Type B pancreatic cell (in vitro differentiated cells): ENCODE measurements at places on chromosomes 3 and 15.

DNA sequence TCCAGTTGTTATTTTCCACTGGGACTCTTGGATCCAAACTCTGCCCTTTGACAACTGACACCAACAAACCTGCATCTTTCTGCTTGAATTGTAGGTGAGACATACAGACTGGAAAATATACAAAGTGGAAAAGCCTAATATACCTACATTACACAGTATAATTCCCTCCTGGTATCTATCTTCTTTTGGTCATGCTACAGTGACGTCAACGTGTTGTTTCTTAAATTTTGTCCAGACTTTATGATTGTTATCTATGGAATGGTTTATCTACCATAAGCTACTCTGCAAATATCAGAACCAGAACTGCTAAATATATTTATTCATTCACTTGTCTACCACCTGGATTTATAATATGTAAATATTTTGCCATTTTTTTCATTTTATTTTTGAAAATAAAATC, 264.3 kb upstream of the ZPLD1 start:
- DNase-seq, result no peak

DNA sequence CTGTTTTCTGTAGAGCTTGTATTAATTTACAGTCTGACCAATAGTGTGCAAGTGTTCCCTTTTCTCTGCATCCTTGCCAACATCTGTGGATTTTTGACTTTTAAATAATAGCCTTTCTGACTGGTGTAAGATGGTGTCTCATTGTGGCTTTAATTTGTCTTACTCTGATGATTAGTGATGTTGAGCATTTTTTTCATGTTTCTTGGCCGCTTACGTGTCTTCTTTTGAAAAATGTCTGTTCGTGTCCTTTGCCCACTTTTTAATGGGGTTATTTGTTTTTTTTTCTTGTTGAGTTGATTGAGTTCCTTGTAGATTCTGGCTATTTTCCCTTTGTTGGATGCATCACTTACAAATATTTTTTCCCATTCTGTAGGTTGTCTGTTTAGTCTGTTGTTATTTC, 7.6 kb upstream of the ACOX2 start:
- DNase-seq, result no peak

- DNase-seq, result no peak
Measured at GRCh38 chr15:60766391-60767128, 287.6 kb upstream of the ICE2 start.

- DNase-seq, result no peak
Measured at GRCh38 chr3:172461530-172462138, 13.4 kb upstream of the GHSR start.

DNA sequence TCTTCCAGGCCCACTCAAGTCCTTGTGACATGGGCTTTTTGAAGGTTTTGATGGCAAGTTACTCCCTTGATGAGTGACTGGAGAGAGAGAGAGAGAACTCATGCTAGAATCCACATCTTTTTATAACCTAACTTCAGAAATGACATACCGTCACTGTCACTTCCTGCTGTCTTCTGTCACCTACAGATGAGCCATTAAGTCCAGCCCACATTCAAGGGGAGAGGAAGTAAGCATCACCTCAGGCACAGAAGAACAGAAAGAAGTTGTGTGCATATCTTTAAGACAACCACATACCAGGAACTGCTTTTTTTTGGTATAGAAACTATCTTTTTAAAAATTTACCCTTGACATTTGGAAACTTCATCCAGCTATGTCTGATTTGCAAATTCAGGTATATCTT, 16.6 kb upstream of the TXNRD3 start:
- DNase-seq, result no peak

DNA sequence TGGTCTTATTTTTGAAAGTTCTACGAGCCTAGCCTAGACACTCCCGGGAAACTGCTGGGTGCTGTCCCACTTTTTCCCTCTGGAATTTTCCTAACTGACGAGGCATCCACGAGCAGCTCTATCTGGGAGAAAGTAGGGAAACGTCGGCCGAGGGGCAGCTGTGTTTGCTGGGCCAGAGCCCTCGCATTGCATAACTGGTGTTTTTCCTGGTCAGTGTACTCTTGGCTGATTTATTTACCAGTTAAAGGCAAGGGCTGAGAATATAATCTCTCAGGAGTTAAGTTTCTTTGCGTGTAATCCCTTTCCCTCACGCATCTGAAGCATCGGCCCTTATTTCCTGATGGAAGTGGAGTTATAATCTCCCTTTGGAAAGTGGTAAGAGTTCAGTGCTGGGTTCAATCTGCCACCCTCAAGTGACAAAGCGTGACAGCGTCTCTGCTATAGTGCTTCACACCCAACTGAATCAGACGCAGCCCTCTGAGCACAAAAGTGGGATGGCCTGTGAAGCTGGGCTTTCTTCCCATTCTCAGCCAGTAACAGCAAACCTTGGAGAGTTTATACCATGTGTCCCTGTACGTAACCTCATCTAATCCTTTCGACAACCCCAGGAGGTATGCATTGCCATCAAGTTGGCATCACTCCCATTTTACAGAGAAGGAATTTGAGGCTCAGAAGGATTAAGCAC, 311.5 kb downstream of the RORA start:
- DNase-seq, result no peak

DNA sequence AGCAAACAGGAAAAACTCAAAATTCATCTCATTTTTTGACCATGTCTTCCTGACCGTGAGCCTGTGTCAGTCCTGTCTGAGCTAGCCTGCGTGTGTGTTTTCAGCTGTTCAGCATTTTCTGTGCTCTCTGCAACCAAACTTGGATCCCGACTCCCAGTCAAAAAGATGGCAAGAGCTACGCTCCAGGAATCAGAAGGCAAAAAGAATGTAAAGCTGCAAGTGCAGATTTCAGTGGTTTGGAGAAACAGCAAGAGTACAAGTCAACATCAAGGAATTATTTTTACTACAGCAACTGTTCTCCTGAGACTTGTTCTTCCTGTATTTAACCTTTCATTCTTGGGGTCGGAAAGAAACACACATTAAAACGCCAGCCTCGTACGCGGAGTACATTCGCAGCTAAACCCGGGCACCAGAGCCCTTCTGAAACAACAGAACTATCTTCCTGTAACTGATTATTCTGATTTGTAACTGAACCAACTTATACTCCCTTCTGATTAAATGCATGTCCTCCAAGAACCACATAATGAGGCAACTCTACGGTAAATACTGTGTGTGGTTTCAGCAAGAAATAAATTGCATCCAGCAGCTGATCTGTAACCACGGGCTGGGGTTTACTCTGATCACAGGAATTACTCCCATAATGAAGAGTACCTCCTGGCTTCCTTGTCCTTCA, 107.4 kb downstream of the LRIG1 start:
- no peak for DNase-seq

- no peak for DNase-seq
Measured at GRCh38 chr3:117629505-117629904, 919.9 kb downstream of the TUSC7 start.

DNA sequence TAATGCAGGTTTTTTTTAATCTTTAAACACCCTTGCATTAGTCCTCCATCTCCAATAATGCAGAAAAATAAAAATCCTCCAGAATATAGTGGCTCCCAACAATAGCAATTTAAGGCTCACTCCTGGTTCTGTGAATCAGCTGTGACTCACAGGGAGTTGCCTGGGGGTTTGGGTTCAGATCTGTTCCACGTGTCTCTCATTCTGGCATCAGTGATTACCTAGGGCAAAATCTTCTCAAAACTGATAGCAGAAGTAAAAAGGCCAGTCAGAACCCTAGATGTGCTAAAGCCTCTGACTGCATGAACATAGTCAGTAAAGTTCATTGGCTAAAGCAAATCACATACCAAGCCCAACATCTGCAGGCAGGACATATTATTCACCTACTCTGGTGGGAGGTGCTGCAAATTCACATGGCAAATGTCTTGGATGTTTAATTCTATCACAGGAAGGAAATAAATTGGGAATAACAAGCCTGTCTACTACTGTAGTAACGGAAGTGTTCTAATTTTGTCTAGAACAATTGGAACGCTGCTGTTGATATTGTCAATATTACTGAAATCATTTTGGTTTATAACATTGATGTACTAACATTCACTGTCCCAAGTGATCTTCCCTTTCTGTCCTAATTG, 364.1 kb upstream of the CNTN4 start:
- no peak for DNase-seq

DNA sequence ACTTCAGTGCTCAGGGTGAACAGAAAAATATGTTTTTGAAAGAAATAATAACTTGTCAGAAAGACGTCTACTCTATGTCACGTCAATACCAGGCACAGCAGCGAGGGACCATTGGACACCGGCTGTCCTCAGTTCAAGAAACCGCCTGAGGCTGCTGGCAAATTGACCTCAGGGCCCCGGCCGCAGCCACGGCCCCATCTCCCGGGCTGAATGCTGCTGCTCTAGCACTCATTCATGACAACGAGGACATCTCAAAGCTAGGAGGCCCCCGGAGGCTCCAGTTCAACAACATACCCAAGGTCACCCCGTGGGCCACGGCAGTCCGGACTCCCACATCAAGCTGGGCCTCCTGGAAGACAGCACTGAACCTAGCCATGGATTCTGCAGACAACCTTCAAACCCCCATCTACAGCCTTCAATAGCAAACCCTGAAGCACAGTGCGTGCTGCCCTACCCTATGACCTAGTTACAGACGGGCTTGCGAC, 204.0 kb upstream of the NSMCE3 start:
- no peak for DNase-seq

DNA sequence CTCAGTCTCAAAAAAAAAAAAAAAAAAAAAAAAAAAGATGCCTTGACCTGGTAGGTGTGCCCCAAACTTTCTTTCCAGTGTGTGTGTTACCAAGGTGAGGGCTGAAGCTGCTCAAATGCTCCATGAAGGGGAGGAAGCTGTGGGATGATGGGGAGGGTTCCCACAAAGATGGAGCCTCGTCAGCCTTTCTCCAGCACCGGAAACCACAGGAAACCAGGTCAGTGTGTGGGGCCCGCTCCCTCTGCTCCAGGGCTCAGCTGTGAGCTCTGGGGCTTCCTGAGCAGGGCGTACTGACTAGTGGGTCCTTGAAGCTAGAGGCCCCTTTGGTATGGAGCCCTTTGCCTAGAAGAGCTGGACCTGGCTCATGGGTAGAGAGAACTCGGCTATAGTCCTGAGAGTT, 681 bp upstream of the IL17RE start:
- no peak for DNase-seq

GRCh38 chr3:164194842-164195241, 883.5 kb downstream of the SI start:
- no peak for DNase-seq

GRCh38 chr15:51904931-51905330, 66.6 kb downstream of the LEO1 start:
- DNase-seq, result no peak

GRCh38 chr3:4261406-4261805, 41.8 kb upstream of the SETMAR start:
- DNase-seq, result no peak

GRCh38 chr15:97234851-97235610, 725.5 kb upstream of the ARRDC4 start:
- DNase-seq, result no peak

GRCh38 chr3:127734754-127735473, 62.2 kb downstream of the ABTB1 start:
- DNase-seq, result no peak

GRCh38 chr15:69666921-69667811, 214.5 kb downstream of the RPLP1 start:
- no peak for DNase-seq

DNA sequence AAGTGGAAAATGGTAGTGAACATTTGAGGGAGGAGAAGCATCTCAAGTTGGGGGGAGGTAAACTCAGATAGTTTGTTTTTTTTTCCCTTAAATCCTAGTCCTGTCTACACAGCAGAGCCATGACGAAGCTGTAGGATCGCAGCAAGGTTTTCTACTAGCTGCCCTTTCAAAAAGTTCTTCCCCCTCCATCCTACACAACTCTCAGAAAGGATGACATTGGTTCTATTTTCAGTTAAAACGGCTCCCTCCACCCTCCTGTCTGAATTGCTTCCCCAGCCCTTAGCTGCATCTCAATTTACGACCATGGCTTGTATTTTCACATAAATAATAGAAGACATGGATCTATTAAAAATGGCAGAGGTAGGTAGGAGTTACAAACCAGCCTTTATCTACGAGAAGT, 2.2 kb downstream of the HOMER2 start:
- DNase-seq, result no peak

- no peak for DNase-seq
Measured at GRCh38 chr3:41569632-41570305, 370.5 kb downstream of the CTNNB1 start.

DNA sequence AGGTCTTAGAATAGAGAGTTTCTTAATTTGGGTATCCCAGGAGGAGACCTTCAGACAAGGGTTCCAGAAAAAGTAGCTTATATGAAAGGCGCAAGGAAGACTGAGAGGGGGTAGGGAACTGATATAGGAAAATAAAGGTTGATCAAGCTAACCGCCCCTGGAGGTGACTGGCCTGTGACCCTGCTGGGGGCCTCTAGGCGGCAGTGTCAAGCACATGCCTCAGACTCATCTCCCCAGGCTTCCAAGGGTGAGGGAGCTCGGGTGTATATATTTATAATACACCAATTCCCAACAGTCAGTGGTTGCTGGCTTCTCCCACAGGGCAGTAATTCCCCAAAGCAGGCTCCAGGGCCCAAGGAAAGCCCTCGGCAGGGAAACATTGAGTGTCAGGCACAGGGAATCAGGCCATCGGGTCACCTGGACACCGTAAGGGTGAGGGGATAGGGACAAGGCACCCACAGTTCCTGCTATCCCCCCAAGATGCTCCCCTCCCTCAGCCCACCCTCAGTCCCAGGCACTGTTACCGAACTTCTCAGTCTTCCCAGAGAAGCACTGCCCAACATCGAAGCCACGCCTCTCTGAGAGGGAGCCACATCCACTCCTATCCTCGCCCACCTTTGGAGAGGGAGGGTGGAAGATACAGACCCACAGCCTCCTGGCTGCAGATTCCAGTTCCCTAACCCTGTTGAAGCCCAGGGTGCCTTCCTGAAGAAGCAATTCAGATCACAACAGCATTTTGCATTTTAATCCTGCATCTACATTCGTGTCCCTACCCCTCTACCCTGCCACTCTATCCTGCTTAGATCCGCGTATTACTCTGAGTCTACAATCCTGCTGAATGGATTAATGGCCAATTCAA, 19.5 kb upstream of the CAV3 start:
- no peak for DNase-seq

- no peak for DNase-seq
Measured at GRCh38 chr15:39247574-39247973, 333.3 kb upstream of the THBS1 start.

DNA sequence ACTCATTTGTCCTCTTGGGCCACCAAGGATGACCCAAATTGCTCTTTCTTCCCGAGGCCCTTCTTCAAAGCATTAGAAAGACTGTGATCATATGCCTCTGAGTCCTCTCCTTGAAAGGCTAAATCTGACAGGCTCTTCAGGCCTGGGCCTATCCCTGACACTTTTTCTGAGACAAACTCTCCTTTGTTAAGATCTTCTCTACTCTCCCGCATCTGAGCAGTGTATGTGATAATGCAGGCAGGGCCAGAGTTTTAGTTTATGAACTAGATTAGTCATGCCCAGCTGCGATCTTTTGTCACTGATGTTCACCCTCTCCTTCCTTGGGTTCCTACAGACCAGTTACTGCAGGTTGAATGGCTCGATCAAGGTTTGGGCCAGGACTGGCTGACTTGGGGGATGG, 39.2 kb downstream of the MASP1 start:
- DNase-seq, result no peak

GRCh38 chr3:185582871-185583270, 3.2 kb upstream of the SENP2 start:
- DNase-seq, result no peak

- no peak for DNase-seq
Measured at GRCh38 chr3:187051724-187052366, 87.5 kb downstream of the RPL39L start.
